ENCODE measurements at places on chromosomes 11 and 22. TPM values are rescaled to one million over a fixed set of nuclear protein-coding genes. Genes with fewer than 3 reads are reported as not detected.

The TCIRG1 gene
- total RNA-seq, result 50.6 TPM

DNA sequence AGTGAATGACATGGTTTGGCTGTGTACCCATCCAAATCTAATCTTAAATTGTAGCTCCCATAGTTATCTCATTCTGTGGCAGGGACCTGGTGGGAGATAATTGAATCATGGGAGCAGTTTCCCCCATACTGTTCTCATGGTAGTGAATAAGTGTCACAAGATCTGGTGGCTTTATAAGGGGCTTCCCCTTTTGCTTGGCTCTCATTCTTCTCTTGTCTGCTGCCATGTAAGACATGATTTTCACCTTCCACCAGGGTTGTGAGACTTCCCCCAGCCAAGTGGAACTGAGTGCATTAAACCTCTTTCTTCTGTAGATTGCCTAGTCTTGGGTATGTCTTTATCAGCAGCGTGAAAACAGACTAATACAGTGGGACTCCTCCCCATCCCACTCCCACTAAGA lies 11.1 kb downstream of the OR5A2 start:
- no peak for DNase-seq

GRCh38 chr22:25057013-25057881 lies 104.7 kb downstream of the KIAA1671 start:
- no peak for DNase-seq

DNA sequence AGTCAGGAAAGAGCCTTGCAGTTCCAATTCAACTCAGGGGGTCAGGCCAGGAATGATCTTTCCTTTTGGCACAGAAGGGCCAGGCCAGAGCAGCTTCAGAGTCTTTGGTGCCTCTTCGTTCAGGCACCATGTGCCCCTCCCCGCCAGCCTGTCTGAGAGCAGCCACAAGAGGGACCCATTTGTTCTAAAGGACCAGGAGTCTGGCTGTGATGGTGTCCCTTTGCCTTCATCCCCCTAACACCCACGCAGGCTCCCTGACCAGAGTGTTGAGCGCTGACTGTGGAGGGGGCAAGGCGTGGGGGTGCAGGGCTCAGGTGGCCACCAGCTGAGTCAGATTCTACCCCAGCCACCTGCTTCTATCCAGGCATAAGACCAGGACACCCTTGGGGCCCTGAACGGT lies 156.4 kb downstream of the TTC17 start:
- no peak for DNase-seq

DNA sequence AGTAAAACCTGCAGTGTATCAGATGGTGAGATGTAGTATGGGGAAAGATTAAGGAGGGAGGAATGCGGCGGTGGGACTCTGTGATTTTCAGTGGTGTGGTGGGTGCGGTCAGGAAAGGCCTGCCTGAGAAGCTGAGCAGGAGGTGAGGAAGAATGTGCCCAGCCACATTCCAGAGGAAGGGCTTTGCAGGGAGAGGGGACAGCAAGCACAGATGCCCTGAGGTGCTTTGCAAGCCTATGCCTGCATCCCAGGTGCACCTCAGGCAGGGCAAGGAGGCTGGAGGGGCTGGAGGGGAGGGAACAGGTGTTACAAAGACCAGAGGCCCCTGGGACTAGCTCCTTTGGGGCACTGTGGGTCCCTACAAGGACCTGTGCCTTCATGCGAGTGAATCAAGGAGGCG lies 42.1 kb downstream of the MYO7A start:
- DNase-seq, result no peak
